ENCODE measurements at places on chromosomes 16 and 17.

- peak; percentile 54 for DNase-seq
Measured at GRCh38 chr16:51638339-51639135, 487.5 kb upstream of the SALL1 start.

GRCh38 chr17:37564252-37564651, 45.0 kb downstream of the SYNRG start:
- DNase-seq = no peak

DNA sequence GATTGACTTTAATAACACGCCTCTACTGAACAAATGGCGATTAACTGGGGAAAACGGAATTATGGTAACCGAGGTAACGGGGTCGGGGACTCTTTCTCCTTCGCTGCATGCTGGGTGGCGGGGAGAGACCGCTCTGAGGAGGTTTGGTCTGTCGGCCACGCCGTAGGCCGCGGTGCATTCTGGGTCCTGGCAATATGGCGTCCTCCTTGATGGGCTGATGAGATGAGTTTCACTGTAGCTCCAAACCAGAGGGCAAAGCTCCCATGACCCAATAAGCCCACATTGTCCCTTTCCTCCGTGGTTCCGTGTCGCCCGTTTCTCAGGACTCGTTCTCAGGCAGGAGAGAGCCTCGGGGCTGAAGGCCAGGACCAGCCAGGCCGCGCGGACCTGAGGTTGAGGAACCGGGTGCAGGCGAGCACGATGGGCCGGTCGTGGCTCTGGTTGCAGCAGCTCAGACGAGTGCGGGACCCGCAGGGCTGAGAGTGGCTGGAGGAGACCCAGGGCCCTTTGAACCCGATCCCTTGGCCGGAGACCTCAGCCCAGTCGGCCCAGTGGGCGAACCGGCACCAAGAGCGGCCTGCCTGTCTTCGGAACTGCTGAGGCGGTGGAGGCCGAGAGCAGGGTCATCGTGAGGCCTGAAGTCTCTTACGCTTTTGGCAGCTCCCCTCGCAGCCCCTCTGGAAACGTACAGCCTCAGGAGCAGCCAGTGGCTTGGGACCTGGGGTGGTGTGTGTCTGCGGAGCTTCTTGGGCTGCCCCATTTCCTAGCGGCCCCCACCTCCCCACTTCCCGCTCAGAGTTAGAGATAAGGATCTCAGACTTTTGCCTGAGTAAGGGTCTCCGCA, at the start of gene RPTOR:
RPTOR (plus strand) TSS at position 184 of the 844 bp plus-strand sequence. CDS start 792 bp downstream, outside the sequence.
- peak; percentile 88 for DNase-seq

DNA sequence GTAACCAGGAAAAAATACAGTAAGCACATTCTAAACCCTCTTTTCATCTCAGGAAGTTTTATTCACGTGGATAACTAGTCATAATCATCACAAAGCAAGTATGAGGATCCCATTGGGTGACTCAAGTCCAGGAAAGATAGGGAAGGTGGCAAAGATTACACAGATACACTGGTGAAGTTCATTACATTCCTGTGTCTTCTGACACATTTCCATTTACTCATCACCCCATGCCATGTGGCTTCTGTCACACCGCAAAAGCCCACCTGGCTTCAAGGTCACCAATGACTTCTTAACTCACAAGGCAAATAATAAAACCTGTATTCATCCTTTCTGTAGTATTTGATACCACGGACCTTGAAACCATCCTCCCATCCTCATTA, 17.0 kb downstream of the HS3ST3A1 start:
- DNase-seq = no peak

- DNase-seq = no peak
Measured at GRCh38 chr17:39365242-39365641, 36.2 kb downstream of the FBXL20 start.

DNA sequence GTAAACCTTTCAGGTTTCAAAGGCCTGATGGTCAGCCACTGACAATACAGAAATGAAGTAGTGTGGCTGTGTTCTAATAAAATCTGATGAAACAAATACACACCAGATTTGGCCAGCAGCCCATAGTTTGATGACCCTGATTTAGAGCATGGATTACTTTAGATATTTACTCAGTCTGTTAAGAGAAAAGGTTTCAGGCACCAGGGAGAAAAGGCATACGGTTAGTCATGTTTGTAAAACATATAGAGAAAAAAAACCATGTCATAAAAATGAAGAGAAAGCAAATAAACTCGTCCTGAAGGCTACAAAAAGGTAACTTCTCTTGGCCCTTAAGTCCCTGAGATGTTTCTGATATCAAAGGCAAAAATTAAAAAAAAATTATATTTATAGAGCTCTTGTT, 112.1 kb downstream of the ADAMTS18 start:
- DNase-seq = no peak

DNA sequence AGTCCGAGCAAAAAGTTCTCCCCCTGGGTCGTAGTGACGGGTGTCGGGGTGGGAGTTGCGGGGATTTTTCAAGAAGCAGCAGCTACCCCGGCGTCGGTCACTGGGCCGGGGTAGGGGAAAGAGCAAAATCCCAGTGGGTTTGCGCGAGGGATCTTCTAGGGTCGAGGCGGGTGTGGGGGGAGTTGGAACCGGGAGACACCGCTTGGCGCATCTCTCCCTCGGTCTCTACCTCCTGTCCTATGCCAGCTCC, 2.3 kb upstream of the UBTF start:
- DNase-seq = no peak

Data from epithelial cell of esophagus (primary cell).